NCI-H510A treated with DMSO at 0.1 percent for 48 hours (cell line): ENCODE measurements at places on chromosomes 4 and X.
A peak's percentile ranks its signal among the peaks of the same experiment; 100 is the strongest.

DNA sequence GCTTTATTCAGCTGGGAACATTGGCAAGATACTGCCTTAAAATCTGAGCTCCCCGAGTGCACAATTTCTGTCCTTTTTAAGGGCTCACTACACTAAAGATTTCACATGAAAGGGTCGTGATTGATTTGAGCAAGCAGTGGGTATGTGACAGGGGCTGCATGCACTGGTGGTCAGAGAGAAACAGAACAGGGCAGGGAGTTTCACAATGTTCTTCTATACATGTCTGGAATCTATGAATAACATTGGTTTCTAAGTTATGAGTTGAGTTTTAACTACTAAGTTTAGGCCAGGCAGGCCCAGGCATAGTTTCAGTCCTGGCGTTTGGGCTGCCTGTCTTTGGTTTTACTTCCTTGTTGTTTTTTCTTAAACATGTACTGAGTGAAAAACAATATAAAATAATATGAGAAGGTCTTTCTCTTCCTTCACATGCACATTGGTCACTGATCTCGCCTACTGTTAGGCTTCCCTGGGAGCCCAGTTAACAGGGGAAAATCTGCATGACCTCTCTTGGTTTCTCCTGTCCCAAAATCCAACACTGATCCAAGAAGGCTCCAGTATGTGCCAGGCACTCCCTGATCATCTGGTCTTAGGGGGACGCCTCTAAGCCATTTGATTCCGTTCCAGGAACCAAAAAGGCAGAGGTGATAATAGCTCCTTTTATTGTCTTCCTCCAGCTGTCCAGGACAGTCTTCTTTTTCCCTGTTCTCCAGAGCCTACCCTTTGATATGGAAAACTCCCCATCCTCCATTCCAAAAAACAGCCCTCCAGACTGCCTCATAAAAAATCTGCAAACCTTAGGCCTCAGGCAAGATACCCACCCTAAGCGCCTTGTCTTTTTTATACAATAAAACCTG, at the start of gene UGT2B17:
UGT2B17 (minus strand) TSS at position 51 of the 854 bp plus-strand sequence. CDS start 7,838 bp downstream, outside the sequence.
- DNase-seq = no peak

- DNase-seq = no peak
Measured at GRCh38 chr4:122604146-122604545, 16.7 kb downstream of the IL21 start.

DNA sequence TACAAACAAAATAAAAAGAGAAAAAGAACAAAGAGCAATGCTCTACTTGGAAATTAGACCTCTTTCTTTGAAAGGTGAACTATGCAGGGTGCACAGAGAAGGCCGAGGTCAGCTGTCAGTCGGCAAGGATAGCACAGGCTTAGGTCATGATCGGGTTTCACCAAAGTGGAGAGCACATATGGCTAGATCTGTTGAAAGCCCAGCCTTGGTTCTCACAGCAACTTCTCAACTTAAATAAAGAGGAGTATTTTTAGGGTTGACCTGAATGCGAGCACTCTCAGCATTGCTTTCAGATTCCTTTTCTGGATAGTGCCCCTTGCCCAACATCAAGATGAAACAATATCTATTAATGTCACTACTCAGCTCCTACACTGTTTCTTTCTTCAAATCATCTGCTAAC, 122.9 kb upstream of the GPC4 start:
- peak; percentile 18 for DNase-seq

DNA sequence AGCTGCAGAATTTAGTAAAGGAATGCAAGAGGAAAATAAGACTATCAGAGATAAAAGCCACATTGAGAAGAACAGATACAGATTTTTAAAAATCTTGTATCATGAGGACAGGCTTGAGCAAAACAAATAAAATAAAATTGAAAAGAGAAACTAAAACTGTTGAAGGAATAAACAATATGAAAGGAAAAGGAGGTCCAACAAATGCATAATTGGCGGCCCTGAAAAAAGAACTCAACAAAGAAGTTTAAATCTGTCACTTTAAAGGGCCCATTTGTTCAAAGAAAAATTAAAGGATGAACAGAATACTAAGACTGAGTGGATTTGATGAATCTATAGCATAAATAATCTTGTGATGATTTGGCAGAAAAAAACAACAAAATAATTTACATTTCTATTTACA, 36.5 kb downstream of the TMPRSS11B start:
- no peak for DNase-seq

DNA sequence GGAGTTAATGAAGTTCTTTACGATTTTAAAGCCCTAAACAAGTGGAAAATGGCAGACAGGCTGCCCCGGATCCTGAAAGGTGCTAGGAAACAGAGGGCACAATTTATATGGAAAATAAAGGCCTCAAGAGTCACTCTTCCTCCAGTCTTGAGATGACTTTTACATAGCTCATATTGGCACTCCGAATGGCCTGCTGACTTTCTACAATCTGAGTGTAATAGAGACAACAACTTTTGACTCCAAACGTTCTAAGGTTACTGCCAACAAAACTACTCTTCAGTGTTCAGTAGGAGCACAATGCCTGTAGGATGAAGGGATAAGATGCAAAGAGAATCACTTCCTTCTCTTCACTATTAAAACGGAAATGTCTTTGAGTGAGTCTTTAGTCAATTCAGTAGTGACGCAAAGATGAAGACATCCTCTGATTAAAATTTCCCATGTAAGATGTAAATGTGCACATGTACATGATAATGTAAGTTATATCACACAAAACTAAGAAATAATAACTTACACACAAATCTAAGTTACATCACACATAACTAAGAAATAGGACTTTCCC, 40.5 kb downstream of the VEGFC start:
- no peak for DNase-seq
